ENCODE measurements at places on chromosomes 16 and 17.

GRCh38 chr17:43676471-43676870, 14.7 kb upstream of the MEOX1 start:
- no peak for DNase-seq

- no peak for DNase-seq
Measured at GRCh38 chr17:58403311-58403710, 14.0 kb downstream of the RNF43 start.

DNA sequence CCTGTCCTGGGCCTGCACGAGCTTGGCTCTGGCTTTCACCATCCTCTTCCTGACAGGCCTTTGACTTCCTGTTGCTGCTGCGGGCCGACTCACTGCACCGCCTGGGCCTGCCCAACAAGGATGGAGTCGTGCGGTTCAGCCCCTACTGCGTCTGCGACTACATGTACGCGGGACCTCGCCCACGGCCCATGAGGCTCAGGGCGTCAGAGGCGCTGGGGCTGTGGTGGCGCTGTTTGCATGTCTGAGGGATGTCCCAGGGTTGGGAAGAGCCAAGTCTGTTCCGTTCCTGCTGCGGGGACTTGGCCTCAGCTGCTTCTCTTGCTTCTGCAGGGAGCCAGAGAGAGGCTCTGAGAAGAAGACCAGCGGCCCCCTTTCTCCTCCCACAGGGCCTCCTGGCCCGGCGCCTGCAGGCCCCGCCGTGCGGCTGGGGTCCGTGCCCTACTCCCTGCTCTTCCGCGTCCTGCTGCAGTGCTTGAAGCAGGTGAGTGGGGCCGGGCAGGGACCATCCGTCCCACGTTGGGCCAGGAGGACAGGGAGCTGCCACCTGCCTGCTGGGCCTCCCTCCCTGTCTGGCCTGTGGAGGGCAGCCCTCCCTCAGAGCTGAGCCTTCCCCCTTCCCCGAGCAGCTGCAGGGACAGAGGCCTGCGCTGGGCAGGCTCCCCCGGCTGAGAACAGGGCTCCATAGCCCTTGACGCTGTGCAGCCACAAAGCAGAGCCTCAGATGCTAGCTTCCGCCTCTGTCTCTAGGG, 23.8 kb downstream of the TSC2 start:
- no peak for DNase-seq

DNA sequence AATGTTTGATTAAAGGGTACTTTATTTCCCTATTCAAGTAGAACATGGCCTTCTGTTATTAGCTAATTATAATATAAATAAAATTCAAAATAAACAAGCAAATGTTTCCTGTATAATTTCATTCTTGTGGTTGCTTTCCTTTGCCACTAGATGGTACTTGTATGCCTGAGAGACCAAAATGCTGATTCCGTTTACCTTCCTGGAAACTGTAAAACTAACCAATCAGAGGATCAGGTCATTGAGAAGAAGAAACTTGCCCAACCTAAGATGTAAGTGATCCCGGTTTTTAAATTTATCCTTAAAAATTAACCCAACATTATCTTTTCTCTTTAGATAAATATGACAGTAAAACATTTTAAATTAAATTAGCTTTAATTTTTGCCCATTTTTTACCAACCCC, 8.1 kb upstream of the ABCA5 start:
- DNase-seq = no peak

GRCh38 chr16:83813823-83814658, 6.3 kb downstream of the HSBP1 start:
- no peak for DNase-seq

DNA sequence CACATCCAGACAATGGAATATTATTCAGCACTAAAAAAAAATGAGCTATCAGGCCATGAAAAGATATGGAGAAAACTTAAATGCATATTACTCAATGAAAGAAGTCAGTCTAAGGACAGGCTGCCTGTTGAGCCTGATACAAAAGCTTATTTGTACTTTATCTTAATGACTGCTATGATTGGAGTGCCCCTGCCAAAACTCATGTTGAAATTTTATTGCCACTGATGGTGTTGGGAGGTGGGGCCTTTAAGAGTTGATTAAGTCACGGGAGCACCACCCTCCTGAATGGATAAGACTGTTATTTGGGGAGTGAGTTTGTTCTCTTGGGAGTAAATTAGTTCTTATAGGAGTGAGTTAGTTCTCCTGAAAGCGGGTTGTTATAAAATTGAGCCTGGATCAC, 9.9 kb downstream of the C17orf67 start:
- no peak for DNase-seq

- DNase-seq = no peak
Measured at GRCh38 chr17:28497931-28498330, 8.2 kb upstream of the FOXN1 start.

GRCh38 chr17:57892820-57893595, 43.2 kb upstream of the MRPS23 start:
- no peak for DNase-seq

- DNase-seq = no peak
Measured at GRCh38 chr16:85083051-85083639, 29.1 kb downstream of the CIBAR2 start.

GRCh38 chr16:73047536-73048291, at the start of gene ZFHX3:
Gene ZFHX3, minus strand, starts transcription at chr16:73048128. Its CDS starts 87,983 bp downstream, at chr16:72960145.
- no peak for DNase-seq

DNA sequence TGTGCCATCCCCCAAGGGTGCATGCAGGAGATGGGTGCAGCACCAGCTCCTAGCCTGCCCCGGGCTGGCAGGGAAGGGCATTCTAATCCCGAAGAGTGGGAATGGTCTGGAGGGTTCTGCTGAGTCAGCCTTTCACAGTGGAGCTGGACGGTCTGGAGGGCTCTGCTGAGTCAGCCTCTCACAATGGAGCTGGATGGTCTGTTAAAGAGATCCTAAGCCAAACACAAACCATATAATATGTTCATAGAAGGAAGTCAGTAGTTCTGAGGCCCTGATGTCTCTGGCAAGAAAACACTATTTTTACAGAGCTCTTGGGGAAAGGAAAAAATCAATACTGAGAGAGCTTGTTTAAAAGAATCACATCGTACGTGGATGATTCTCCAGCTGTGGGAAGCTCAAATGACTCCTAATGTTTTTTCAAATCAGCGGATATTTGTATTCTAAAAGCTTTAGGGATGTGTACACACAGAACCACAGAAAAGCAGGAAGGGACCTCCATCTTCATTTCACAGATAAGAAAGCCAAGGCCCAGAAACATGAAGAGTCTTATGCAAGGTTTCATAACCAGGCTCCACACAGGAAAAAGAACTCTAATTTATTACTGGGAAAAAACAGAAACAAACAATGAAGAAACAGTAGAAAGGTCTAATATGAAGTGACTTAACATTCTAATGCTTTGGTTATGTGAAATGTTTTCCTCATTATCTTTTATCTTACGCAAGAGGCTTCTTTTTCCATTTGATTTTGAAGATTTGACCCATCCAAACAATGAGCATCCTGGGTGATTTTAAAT, 176.3 kb downstream of the VPS53 start:
- no peak for DNase-seq

GRCh38 chr17:16493531-16494046, 1.6 kb upstream of the LRRC75A start:
- DNase-seq = no peak
